ENCODE measurements at places on chromosomes 5 and 9.

- DNase-seq, result no peak
Measured at GRCh38 chr9:116390303-116391228, 237.0 kb downstream of the PAPPA start.

GRCh38 chr9:21813575-21814473 is 11.4 kb downstream of the MTAP start:
- no peak for DNase-seq

DNA sequence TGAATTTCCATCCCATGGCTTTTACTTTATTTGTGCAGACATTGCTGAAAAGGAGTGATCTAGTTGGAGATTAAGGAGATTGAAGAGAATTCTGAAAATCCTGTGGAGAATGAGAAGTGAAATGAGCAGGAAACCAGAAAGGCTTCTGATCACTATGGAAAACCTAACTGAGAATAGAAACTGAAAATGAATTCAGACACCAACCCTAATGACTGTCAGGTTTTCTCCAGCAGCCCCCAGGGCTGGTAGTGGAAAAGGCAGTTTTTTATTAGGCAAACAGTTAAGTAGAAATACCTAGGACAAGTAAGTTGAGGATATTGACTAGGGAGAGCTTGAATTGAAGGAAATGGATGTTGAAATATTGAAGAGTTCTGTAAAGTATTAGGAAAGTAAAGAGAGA is 14.7 kb upstream of the ARRDC3 start:
- DNase-seq, result no peak

DNA sequence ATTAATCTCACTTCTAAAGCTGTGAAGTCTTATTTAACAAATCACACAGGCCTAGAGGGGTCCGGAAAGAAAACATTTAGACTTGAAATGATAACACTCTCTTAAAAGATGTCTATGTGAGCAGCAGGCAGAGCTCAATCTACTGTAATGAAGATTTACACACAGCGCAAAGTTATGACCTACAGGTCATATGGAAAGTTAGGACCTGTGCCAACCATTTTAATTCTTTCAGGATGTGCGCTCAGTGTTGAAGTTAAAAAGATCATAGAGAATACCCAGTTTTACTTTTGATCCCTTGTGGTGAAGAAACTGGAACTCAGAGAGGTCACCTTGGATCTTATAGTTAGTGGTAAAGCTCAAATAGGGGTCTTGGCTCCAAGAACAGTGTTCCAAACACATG is 3.1 kb upstream of the CREBRF start:
- DNase-seq, result no peak

DNA sequence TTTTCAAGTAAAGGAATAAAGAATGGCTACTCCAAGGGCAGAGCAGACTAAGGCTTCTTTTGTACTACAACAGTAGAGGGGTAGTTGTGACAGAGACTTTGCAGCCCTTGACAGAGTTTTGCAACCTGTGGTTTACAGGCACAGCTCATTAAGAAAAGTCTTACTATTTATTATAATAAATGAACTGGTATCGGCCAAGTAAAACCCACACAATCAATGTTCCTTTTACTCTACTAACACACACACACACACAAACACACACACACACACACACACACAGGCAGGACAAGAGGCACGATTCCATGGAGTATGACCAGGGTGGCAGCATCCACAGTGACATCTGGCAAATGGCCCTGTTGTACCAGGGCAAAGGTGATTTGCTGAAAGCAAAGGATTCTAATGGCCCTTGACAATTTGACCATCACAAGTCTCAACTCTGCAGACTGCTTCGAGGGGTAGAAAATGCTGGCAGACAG is 59.1 kb upstream of the GOLPH3 start:
- DNase-seq, result no peak

DNA sequence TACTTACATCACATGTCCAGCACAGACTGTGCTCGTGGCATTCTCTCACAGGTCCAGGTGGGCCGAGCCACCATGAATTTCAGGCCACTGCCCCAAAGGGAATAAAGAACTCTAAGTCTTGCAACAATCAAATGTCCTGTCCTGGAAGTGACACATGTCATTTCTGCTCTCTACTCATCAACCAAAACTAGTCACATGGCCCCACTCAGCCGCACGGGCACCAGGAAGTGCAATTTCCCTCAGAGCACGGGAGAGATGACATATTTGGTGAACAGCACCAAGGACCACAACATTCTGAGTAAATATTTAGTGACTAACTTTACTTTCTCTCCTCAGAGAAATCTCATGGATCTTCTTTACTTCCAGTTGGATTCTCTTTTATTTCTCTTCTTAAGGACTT is 131.1 kb upstream of the TUT7 start:
- DNase-seq, result no peak

DNA sequence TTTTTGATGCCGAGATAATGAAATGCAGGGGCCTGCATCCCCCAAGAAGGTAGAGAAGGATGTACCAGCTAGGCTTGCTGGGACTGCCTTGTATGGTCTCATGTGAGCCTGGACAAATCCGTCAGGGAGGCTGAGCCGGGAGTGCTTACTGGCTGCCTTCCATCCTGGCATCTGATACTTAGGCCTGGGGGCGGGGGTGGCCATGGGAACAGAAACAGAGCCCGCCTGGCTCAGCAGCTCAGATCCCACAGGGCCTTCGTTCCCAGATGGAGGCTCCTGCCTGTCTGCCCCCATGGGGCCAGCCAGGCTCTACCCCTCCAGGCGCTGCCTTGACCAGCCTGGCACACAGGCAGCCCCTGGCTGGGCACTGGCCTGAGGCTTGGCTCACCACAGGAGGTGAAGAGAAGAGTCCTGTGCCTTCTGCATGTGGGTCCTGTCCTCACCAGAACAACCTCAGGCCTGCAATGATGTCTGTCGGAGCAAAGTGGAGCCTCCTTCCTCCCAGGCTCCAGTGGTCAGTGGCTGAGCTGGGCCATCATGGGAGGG is 10.5 kb upstream of the SPATA31E1 start:
- no peak for DNase-seq

DNA sequence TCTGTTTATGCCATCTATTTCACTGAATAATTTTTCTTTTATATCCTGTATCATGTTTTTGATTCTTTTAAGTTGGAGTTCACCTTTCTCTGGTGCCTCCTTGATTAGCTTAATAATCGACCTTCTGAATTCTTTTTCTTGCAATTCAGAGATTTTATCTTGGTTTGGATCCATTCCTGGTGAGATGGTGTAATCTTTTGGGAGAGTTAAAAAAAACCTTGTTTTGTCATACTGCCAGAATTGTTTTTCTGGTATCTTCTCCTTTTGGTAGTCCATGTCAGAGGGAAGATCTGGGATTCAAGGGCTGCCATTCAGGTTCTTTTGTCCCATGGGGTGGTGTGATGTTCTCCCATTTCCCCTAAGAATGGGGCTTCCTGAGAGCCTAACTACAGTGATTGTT is 800.8 kb upstream of the TYRP1 start:
- DNase-seq, result no peak

- DNase-seq, result no peak
Measured at GRCh38 chr9:10855847-10856246, 243.0 kb upstream of the PTPRD start.

DNA sequence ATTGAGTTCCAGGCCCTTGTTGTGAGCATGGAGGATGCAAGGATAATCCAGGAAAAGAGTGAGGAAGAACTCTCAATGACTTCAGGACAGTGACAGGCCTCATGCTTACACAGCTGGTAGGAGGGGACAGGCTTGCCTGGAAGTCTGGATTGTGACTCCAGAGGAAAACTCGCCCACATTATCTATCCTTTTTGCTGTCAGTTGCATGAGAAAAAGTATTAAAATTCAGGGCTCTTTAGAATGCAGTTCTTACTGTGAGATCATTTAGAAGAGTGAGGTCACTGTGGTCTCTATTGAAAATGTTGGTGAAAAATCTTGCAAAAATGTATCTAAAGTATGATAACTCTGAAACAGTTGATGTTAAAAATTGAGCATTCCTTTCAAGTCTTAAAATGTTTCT is 30.5 kb downstream of the NTRK2 start:
- no peak for DNase-seq

DNA sequence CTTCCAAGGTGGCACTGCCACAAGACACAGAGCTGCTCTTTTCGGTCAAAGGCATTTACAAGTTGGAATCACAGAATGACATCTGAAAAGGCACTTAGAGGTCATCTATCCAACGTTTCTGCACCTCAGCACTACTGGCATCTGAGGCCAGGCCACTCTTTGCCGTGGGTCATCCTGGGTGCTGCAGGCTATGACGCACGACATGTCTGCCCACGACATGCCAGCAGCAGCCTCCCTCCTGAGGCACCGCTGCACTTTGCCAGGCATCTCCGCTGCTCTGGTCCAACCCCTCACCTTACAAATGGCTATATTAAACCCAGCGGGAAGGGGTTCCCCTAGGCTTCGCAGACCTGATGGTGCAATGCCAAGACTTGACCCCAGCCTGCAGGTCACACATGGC is 8.1 kb downstream of the SURF4 start:
- no peak for DNase-seq

DNA sequence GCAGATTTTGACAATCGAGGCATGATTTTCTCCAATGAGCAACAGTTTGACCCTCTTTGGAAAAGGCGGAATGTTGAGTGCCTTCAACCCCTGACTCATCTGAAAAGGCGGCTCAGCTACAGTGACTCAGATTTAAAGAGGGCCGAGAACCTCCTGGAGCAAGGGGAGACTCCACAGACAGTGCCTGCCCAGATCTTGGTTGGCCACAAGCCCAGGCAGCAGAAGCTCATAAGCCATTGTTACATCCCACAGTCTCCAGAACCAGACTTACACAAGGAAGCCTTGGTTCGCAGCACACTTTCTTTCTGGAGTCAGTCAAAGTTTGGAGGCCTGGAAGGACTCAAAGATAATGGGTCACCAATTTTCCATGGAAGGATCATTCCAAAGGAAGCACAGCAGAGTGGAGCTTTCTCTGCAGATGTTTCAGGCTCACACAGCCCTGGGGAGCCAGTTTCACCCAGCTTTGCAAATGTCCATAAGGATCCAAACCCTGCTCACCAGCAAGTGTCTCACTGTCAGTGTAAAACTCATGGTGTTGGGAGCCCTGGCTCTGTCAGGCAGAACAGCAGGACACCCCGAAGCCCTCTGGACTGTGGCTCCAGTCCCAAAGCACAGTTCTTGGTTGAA is 13.6 kb downstream of the PTPDC1 start:
- no peak for DNase-seq

DNA sequence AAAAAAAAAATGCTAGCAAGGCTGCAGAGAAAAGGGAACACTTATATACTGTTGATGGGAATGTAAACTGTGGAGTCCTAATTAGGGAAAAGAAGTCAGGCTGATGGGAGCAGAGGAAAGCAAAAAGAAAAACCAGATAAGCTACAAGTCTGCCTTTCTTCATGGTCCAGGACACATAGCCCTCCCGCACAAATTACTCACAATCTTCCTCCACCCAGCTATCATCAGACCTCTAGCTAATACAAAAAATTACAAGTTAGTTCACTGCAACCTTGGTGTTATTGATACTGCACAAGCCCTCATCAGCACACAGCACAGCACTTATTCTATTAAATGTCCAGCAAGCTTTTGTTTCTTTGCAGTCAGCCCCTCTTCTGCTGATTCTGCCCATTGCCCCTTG is 186.0 kb upstream of the ADRA1B start:
- no peak for DNase-seq

DNA sequence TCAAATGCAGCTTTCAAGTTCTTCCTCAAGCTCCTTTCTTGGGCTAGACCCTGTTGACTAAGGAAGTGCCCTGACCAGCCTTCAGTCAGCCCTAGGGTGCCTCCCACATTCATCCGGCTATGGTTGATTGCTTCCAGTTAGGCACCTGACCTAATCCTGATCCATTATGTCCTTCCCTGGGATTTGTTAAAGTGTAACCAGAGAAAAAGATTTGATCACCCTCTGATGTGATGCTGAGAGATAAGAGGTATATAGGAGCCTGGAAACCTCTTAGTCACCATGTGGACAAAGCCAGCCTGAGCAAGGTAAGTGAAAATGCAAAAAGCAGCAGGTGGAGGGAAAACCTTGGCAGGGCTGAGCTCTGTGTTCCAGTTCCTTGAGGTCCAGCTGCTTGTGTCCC is 178.8 kb upstream of the ERCC6L2 start:
- no peak for DNase-seq

DNA sequence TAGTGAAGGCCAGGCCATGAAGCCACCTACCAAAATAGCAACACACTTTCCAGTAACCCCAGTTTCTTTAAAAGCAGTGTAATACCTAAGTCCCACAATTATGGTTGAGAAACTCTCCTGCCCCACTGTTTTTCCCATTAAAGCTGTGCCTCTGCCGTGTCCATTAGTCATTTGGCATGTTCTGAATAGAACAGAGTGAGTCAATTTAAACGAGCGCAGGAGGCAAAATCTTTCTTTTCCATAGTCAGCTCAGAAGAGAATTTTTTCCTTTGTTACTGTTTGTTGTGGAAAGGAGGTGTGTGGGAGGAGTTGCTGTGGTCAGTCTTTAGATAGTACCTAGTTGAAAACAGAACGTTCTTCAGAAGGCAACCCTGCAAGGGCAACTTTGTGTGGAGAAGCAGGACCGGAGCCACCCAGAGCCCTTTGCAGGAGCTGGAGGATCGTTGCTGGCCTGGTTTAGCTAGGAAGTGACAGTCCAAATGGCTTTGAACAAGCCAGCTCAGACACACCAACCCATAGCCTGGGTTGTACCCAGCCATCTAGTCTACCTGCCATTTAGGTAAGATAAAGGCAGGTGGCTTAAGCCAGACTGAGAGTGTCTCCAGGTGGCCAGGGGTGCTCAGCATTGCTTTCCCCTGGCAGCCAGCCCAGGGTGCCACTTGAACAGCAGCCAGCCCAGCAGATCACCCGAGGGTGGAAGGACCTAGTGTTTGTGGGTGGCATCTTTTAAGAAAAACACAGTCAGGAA is 30.4 kb downstream of the GADD45G start:
- DNase-seq, result no peak

GRCh38 chr5:169760229-169760628 is 123.2 kb downstream of the DOCK2 start:
- no peak for DNase-seq

DNA sequence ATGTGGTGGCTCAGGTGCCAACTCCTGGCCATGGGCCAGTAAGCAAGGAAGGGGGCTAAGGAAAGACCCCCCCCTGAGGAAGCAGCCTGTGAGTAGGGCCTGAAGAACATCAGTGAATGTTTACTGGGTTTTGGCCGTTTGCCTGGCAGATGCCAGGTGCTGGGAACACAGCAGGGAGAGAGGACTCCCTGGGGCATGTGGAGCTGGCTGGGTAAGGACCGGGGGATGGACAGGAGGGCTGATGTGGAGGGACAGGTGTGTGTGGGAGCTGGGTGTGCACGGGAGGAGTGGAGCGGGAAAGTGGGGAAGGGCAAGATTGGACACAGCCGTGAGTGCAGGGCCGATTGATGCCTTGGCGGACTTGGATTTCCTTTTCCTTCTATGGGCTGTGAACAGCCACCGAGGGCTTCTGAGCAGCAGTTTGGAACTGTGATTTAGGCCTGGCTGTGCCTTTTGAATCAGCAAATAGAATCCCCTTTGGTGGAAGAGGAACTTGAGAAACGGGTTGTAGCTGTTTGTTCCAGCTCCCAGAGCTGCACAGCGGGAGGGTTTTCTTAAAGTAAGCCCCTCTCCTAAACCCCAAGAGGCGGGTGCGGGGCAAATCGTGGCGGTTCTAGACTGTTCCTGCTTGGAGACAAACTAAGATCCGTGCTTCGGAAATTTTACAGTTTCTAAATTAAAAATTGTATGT is 3.1 kb downstream of the HMCN2 start:
- no peak for DNase-seq

GRCh38 chr5:168411871-168412270 is 74.4 kb upstream of the RARS1 start:
- DNase-seq, result no peak
